ENCODE measurements at places on chromosomes 3 and 15. TPM values are rescaled to one million over a fixed set of nuclear protein-coding genes. Genes with fewer than 3 reads are reported as not detected.

PLA2G4D gene
- total RNA-seq = not detected

GLT8D1 gene
- 61.1 TPM for total RNA-seq

NMNAT3 gene
- 4.2 TPM for total RNA-seq

PROK2 gene
- total RNA-seq = 0.52 TPM

CHRFAM7A gene
- 2.1 TPM for total RNA-seq

SST gene
- not detected for total RNA-seq

CHDH gene
- 0.52 TPM for total RNA-seq

IQCF5 gene
- total RNA-seq = not detected

UPK1B gene
- total RNA-seq = not detected

PLSCR2 gene
- not detected for total RNA-seq

FETUB gene
- total RNA-seq = not detected

MUC4 gene
- total RNA-seq = 0.52 TPM

SECISBP2L gene
- 20.4 TPM for total RNA-seq

CLDN16 gene
- under 0.01 TPM for total RNA-seq

TUSC7 gene
- total RNA-seq = not detected

GABRA5 gene
- total RNA-seq = 1.6 TPM

CCR3 gene
- total RNA-seq = not detected

PLCL2 gene
- 83.5 TPM for total RNA-seq

EDC3 gene
- 16.2 TPM for total RNA-seq

CLDN1 gene
- 1.6 TPM for total RNA-seq

RBP2 gene
- not detected for total RNA-seq

PSMD6 gene
- total RNA-seq = 70.5 TPM

NMD3 gene
- 62.6 TPM for total RNA-seq

TNFAIP8L3 gene
- total RNA-seq = 2.1 TPM

LTK gene
- 4.2 TPM for total RNA-seq

MOBP gene
- not detected for total RNA-seq

SLC12A1 gene
- not detected for total RNA-seq

MNS1 gene
- total RNA-seq = 0.52 TPM

ANKRD34C gene
- total RNA-seq = not detected

GPR62 gene
- total RNA-seq = 0.52 TPM

ZMYND10 gene
- total RNA-seq = 0.52 TPM

CGNL1 gene
- total RNA-seq = 11.5 TPM

HGD gene
- not detected for total RNA-seq

FOXL2NB gene
- not detected for total RNA-seq

PRR23C gene
- not detected for total RNA-seq

VPS13C gene
- total RNA-seq = 73.6 TPM

TM2D3 gene
- 49.6 TPM for total RNA-seq

TAGLN3 gene
- 0.52 TPM for total RNA-seq

ZKSCAN7 gene
- total RNA-seq = 15.7 TPM

CCR1 gene
- total RNA-seq = 3.7 TPM

SERINC4 gene
- under 0.01 TPM for total RNA-seq

SLC27A2 gene
- total RNA-seq = under 0.01 TPM

TM4SF1 gene
- 81.4 TPM for total RNA-seq

IMPG2 gene
- 2.6 TPM for total RNA-seq

C3orf80 gene
- total RNA-seq = not detected

ATP8B4 gene
- total RNA-seq = 15.1 TPM

CYP8B1 gene
- total RNA-seq = not detected

INSYN1 gene
- 2.1 TPM for total RNA-seq
